ENCODE measurements at places on chromosomes 3 and 15. TPM values are rescaled to one million over a fixed set of nuclear protein-coding genes. Genes with fewer than 3 reads are reported as not detected.

DNA sequence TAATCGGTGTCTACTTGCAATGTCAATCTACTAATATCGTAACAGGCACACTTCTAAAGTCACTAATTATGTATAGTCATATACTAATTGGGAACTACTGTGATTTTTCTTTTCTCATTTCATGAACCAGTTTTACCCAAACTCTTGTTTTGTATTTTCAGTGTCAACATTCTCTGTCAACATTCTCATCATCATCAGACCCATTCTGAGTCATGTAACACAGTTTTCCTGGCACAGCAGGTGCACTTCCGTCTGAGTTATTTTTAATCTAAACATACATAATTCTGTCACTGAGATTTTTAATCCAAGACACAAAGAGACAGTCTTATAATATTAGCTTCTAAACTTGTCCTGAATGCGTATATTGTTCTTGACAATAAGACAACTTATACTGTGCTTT is 205.1 kb upstream of the EIF1B start:
- H3K4me1 ChIP-seq = peaks cover 16% of the 10 kb centered on the region
- H3K36me3 ChIP-seq = no peaks in the 10 kb centered on the region
- H3K4me3 ChIP-seq = no peak overlapping the region

DNA sequence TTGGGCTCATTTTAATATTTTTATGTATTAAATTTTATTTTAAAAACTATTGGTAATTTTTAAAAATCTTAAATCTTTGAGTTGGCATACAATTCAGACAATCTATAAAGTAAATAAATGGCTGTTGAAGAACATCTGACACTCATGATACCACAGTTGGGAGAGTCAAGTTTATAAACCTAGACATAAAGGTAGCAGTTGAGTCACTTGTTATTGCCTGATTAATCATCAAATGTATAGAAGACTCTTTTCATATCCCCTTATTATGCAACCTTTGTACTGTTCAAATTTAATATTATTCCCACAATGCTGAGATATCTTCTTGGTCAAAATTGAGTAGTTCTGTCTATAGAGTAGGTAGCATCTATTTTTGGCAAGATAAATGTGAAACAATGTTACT is 19.6 kb downstream of the PAQR9 start:
- no peak overlapping the region for H3K4me3 ChIP-seq
- DNase-seq = no peak
- peaks cover 14% of the 10 kb centered on the region for H3K27me3 ChIP-seq
- H3K27ac ChIP-seq = no peak overlapping the region
- no peaks in the 10 kb centered on the region for H3K36me3 ChIP-seq
- H3K4me1 ChIP-seq = no peaks in the 10 kb centered on the region

- H3K36me3 ChIP-seq = no peaks in the 10 kb centered on the region
- no peak for DNase-seq
- H3K27ac ChIP-seq = no peak overlapping the region
- H3K27me3 ChIP-seq = no peaks in the 10 kb centered on the region
Observed at GRCh38 chr15:99542828-99543227, 23.0 kb upstream of the MEF2A start.

DNA sequence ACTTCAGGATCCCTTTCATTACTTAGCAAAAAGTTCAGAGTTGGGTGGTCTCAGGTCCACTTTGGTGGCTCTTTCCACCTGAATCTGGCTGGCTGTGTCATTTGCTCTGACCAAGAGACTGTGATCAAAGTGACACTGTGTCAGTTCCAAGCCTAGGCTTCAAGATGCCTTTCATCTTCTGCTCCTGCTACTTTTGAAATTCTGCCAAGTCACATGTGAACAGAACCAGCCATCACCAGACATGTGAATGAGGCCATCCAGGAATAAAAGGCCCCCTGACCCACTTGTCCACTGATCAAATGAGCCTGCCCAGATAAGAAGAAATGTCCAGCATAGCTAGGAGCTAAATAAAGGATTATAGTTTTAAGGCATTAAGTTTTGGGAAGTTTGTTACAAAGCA is 132.2 kb downstream of the OSBPL10 start:
- no peak overlapping the region for H3K4me3 ChIP-seq
- DNase-seq = no peak
- no peak overlapping the region for H3K27ac ChIP-seq

DNA sequence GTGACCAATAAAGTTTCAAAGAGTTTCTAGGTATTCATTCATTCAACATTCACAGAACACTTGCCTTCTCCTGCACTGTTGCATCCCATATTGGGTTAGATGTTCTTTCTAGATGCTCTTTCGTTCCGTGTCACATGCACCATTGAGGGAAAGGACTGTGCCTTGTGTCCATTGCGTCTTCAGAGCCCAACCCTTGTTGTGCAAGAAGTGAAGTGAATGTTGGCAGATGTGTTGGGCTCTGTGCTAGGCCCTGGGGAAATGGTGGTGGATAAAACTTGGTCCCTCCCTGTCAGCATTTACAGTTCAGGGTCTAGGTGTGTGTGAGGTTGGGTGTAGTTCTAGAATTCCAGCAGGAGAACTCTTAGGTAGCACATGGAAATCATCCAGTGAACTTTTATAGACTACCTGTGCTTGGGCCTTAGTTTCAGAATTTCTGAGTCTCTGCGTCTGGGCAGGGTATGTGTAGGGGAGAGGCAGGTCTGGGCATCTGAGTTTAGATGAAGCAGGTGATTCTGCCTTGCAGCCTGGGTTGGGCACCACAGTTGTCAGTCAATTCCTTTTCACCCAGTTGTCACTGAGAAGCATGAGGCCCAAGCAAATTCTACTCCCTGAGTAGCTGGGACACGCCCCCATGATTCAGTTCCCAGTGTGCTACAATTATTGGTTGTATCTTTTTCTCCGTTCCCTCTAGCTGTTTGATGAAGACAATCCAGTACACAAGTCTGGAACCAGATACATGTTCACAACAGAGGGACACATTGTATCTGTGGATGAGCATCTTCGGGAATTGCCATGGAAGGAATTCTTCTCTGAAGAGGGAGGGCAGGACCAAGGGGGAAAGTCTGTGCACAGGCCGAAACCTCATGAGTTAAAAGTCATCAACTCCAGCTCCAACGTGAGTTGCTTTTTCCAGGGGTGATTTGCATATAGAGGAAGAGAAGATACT is 25.4 kb downstream of the EDEM1 start:
- H3K27me3 ChIP-seq = no peaks in the 10 kb centered on the region
- H3K4me3 ChIP-seq = no peak overlapping the region
- H3K36me3 ChIP-seq = peaks cover 65% of the 10 kb centered on the region
- H3K4me1 ChIP-seq = no peaks in the 10 kb centered on the region

DNA sequence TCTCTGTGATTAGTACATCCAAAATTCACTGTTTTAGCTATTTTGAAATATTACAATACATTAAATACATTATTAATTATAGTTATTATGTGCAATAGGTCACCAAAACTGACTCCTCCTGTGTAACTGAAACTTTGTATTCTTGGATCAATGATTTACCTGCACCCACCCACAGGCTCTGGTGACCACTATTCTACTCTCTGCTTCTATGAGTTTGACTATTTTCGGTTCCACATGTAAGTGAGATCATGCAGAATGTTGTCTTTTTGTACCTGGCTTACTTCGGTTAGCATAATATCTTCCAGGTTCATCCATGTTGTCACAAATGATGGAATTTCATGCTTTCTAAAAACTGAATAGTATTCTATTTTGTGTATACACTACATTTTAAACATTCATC is 43.8 kb downstream of the SLC2A2 start:
- no peaks in the 10 kb centered on the region for H3K27me3 ChIP-seq
- H3K36me3 ChIP-seq = no peaks in the 10 kb centered on the region

DNA sequence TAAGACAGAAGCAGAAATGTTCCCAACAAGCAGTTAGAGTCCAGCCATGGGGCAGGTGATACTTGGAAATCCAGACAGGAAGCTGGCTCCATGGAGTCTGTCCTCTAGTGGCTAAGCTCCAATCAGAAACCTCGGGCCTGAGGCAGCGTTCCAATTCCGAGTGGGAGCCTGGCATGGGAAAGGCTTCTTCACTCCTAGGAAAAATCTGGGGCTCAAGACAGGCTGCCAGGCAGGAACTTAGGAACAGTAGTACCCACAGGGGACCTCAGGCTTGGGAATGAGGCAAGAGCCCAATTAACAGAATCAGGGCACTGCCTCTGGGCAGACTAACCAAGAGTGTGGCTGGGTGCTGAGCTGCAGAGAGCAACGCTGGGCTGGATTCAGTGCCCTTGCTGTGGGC is 6.2 kb upstream of the ATP13A4 start:
- H3K27me3 ChIP-seq = peaks cover 4% of the 10 kb centered on the region
- no peak overlapping the region for H3K27ac ChIP-seq
- H3K36me3 ChIP-seq = no peaks in the 10 kb centered on the region
- H3K4me3 ChIP-seq = no peak overlapping the region
- no peak for DNase-seq

DNA sequence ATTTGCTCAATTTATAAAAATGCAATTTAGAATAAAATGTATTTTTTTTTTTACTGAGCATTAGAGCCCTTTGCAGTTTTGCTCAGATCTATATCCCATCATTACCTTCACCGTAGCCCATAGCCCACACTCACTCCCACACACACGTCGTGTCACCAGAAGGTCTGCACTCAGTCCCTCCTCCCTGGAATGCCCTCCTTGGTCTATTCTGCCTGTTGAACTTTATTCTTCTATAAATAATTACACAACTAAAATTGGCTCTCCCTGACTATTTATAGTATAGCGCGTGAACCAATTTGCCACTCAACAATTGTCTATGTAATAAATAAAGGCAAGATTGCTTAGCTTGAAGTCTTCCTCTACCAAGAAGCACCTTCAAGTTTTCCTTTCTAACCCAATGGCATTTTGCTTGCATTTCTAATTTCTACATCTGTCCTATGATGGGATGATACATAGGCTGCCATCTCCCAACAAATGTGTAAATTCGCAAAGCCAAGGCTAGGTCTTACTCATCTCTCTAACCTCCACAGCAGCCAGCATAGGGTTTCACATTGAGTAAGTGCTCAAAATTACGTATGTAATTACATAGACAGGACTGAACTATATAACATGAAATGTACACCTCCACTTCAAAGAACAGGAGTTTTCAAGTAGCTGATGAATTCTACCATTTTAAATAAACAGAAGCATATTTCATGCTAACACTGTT is 172.0 kb upstream of the HES1 start:
- no peak for DNase-seq
- H3K4me3 ChIP-seq = no peak overlapping the region

DNA sequence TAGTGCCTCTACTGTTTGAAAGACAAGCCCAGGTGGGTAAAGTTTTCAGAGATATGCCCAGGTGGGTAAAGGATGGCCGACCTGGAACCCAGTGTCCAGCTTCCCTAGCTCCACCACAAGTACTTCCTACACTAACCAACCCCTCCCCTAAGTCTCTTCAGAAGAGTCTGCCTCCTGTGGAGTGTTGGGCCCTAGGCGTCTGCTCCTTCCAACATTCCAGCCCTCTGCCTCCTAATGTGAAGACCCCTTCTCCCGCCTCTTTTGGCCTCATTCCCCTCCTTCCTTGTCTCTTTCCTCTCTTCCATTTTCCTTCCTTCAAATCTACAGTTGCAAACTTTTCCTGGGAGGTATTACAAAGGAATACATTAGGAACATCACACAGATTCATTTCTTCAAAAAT is 38.6 kb downstream of the CNTN3 start:
- no peaks in the 10 kb centered on the region for H3K36me3 ChIP-seq
- no peaks in the 10 kb centered on the region for H3K4me1 ChIP-seq
- H3K27me3 ChIP-seq = no peaks in the 10 kb centered on the region
- H3K27ac ChIP-seq = no peak overlapping the region
- H3K4me3 ChIP-seq = no peak overlapping the region

WDR76 gene
- 6.0 TPM for total RNA-seq

CD80 gene
- not detected for total RNA-seq
